Activated CD4-positive, CD25-positive, alpha-beta regulatory T cell treated with anti-CD3 and anti-CD28 coated beads, Interleukin-2, amount 50 U/mL, for 24 hours (primary cell): ENCODE measurements at places on chromosomes 5 and 9.

GRCh38 chr5:62568800-62569432 lies 9.7 kb upstream of the LRRC70 start:
- no peak for ATAC-seq

DNA sequence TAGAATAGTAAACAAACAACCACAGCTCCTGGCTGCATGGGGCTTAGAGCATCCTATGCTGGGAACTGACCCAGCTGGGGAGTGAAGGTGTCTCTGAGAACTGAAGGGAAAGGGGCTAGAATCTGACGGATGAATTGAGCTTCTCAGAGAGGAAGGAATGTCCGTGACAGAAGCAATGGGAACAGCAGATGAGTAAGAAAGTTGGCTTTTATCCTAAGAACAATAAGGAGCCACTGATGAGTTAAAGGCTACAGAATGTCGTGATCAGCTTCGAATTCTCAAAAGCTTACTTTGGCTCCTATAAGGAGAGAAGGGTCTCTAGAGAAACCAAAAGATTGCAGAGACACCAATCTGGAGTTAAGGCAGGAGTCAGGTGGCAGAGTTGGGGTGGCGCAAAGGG lies 52.6 kb downstream of the EBF1 start:
- ATAC-seq, result no peak

GRCh38 chr5:154783774-154784460 lies 28.7 kb downstream of the LARP1 start:
- ATAC-seq, result peak; percentile 27

DNA sequence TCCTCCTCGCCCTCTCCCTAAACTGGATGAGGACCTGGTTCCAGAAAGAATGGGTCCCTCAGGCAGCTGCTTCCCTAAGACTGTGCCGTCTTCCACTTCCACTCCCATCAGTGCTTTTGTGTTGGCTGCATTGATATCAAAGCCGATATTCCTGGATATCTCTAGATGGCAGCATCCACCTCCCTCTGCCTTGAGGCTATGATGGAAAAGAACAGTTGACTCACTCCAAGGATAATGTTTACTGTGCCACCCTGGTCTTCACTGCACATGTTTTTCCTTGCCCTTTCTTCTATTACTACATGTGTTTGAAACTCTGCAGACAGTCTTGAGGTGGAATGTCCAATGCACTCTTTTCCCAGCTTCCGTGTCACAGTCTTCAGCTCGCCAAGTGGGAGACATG lies 211.6 kb downstream of the MAST4 start:
- ATAC-seq, result no peak

DNA sequence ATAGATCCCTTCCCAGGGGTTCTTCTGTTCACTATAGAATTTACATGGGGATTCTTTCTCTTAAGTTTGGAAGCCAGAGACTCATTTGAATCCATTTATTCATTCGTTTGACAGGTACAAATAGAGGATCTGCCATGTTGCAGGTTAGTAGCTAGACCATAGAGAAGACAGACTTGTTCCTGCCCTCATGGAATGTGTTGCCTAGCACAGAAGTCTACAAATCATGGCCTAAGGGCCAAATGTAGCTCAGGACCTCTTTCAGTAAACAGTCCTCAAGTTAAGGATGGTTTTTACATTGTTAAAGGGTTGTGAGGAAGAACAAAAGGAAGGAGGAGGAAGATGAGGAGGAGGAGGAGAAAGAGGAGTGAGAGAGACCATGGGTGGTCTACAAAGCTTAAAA lies 114.7 kb upstream of the SLC44A1 start:
- no peak for ATAC-seq

- peak; percentile 28 for ATAC-seq
These were observed at the start of gene SPACA9 for GRCh38 chr9:132878695-132879456. Gene SPACA9 (plus strand): TSS chr9:132878898. CDS start chr9:132883948, 5,050 bp downstream.
